ENCODE measurements at places on chromosomes 5 and 9. TPM values are rescaled to one million over a fixed set of nuclear protein-coding genes. Genes with fewer than 3 reads are reported as not detected.

- DNase-seq: peak; percentile 35
These were observed 6.2 kb downstream of the NR5A1 start for GRCh38 chr9:124500796-124501611.

GRCh38 chr5:141866096-141866495 lies 12.1 kb downstream of the PCDH1 start:
- DNase-seq: no peak

GRCh38 chr5:61551637-61552313 lies 219.7 kb downstream of the ZSWIM6 start:
- no peak for DNase-seq

The GSN gene
- 966 TPM for total RNA-seq
